Stimulated activated CD4-positive, alpha-beta T cell treated with anti-CD3 and anti-CD28 coated beads, TNF-alpha, amount 100 ng/mL, for 4 hours (primary cell): ENCODE measurements at places on chromosomes 3 and 15.
A peak's percentile ranks its signal among the peaks of the same experiment; 100 is the strongest.

- DNase-seq: no peak
Measured at GRCh38 chr15:25333049-25333448, 105.8 kb downstream of the UBE3A start.

- no peak for DNase-seq
Measured at GRCh38 chr3:43180694-43181093, 74.8 kb upstream of the POMGNT2 start.

DNA sequence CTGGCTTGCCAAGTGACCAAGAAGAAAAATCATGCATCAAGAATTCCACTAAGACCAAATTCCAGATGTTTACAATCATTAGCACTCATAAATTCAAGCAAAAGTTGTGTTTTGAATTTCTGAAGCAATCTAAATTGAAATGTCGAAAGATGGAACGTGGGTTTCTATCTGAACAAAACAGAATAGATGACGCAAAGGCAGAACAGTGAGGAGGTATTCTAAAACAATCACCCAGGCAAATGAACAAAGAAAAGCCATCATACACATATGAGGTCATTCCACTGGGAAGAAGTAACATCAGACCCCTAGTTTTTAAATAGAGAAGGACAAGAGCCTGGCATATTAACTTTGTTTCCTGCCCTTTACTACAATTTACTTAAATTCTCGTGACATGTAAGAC lies 58.0 kb downstream of the MCF2L2 start:
- DNase-seq: no peak

GRCh38 chr3:124362455-124362854 lies 367.8 kb upstream of the UMPS start:
- no peak for DNase-seq

DNA sequence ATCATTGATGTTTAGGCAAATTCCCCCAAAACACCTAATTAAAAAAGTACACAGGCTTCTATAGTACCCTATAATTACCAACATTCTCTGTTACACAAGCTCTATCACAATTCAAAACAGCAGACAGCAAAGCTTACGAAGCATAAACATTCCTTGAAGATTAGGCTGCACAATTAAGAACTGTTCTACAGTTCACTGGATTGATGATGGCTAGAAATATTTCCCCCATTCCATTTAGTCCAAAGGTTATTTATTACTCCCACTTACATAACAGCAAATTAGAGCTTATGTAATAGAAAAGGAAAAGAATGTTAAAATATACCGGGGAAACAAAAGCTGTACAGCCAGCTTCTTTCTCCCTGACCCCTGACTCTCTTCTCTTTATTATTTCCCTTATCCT lies 49.3 kb downstream of the UACA start:
- DNase-seq: no peak

DNA sequence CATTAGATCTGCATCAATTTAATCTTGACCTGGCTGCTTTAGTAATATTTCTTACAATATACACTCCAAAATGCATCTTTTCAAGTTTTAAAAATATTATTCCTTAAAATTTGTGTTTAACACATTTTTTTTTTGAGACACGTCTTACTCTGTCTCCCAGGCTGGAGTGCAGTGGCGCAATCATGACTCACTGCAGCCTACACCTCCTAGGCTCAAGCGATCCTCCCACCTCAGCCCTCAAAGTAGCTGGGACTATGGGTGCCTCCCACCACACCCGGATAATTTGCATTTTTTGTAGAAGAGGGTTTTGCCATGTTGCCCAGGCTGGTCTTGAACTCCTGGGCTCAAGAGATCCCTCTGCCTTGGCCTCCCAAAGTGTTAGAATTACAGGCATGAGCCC lies 73.6 kb downstream of the ETV5 start:
- DNase-seq: no peak

- DNase-seq: peak; percentile 96
Measured at GRCh38 chr3:15601399-15602145, at the start of the genes BTD and HACL1. TSS of gene BTD (plus strand) at chr3:15601745. CDS start at chr3:15635440, 33,695 bp downstream. TSS of gene HACL1 (minus strand) at chr3:15601569. CDS start at chr3:15601463, 106 bp downstream.

- no peak for DNase-seq
Measured at GRCh38 chr3:27677565-27677964, 44.6 kb downstream of the EOMES start.
